ENCODE measurements at places on chromosomes 4 and X.

GRCh38 chr4:44545781-44546180, 97.2 kb upstream of the KCTD8 start:
- no peak for DNase-seq

- DNase-seq, result no peak
Observed at GRCh38 chr4:105113800-105114199, 32.9 kb upstream of the TET2 start.

DNA sequence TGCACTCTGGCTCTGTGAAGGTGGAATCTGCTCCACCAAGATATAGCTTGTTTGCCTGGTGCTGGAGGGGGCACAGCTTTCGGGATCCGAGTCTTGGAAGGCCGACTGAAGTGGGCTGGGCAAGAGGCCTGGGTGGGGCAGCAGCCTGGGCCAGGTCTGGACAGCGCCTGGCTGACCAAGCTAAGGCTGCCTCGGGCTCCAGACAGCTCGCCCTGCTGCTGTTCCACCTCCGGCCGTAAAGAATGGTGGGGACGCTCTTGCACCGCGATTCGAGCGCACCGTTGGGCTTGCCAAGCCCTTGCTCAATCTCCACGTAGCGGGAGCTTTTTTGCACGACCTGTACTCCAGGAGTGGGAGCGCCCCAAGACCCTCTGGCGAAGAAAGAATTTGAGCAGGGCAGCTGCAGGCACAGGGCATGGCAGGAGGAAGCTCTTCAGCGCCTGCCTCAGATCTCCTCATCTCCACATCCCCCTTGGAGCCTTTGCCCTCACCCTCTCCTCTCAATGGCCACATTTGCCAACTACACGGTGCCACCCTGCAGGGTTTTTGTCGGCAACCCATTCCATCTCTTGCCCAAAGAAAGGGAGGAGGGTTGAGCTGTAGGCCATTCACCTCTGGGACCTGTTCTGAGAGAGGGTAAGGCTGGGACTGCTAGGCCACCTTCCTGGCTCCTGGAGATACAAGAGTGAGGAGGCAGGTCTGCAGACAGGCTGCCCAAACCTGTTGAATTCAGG, 18.9 kb downstream of the CNGA2 start:
- peak; percentile 20 for DNase-seq

- DNase-seq, result no peak
Observed at GRCh38 chr4:39521253-39521919, 5.9 kb downstream of the UGDH start.

DNA sequence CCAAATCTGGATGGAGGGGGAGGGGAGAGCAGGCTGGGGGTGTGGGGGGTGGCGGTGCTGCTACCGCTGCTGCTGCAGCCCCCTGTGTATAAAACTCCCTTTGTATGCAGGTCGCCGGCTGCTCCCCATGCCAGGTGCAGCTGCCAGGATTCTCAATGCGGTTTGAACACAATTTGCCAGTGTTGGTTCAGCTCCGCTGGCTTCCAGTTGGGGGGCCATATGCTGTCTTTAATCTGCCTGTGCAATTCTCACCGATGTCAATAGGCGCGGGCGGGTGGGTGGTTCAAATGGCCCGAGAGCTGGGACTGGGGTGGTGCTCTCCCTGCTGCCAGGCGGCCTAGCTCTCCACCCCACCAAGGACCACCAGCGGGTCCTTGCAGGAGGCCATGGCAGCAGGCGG, 257.6 kb downstream of the BCOR start:
- no peak for DNase-seq

GRCh38 chr4:56804551-56804950, 16.9 kb downstream of the SPINK2 start:
- no peak for DNase-seq

All from activated CD8-positive, alpha-beta T cell treated with anti-CD3 and anti-CD28 coated beads for 36 hours (primary cell).